ENCODE measurements at places on chromosomes 4 and X. TPM values are rescaled to one million over a fixed set of nuclear protein-coding genes. Genes with fewer than 3 reads are reported as not detected.

BRS3 gene
- not detected for polyA plus RNA-seq

DNA sequence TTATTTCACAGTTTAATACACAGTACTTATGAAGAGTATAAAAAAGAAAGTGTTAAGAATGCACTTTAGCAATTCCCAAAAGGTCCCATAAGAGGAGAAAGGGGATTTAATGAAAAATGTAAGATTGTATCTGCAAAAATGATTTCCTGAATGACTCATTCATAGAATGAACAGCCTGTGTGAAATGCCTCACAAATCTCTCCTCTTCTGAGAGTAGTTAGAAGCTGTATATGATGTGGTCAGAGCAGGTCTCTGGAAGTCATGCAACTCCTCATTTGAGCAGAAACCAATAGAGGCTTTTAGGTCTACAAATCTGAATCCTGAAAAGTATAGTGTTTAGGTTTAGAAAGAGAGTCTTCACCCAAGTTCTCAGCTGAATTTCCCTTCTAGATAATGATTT, 381.3 kb upstream of the INTU start:
- no peak overlapping the region for H3K4me3 ChIP-seq
- H3K4me1 ChIP-seq, result no peaks in the 10 kb centered on the region
- H3K27me3 ChIP-seq, result no peaks in the 10 kb centered on the region
- H3K27ac ChIP-seq, result no peak overlapping the region
- H3K36me3 ChIP-seq, result no peaks in the 10 kb centered on the region

TBC1D19 gene
- polyA plus RNA-seq, result 2.5 TPM

- no peaks in the 10 kb centered on the region for H3K4me1 ChIP-seq
- no peak for DNase-seq
- H3K4me3 ChIP-seq, result no peak overlapping the region
- H3K27ac ChIP-seq, result no peak overlapping the region
- H3K36me3 ChIP-seq, result no peaks in the 10 kb centered on the region
- no peaks in the 10 kb centered on the region for H3K27me3 ChIP-seq
These were observed 1146.0 kb downstream of the NLGN4X start for GRCh38 chrX:5082705-5083104.

DNA sequence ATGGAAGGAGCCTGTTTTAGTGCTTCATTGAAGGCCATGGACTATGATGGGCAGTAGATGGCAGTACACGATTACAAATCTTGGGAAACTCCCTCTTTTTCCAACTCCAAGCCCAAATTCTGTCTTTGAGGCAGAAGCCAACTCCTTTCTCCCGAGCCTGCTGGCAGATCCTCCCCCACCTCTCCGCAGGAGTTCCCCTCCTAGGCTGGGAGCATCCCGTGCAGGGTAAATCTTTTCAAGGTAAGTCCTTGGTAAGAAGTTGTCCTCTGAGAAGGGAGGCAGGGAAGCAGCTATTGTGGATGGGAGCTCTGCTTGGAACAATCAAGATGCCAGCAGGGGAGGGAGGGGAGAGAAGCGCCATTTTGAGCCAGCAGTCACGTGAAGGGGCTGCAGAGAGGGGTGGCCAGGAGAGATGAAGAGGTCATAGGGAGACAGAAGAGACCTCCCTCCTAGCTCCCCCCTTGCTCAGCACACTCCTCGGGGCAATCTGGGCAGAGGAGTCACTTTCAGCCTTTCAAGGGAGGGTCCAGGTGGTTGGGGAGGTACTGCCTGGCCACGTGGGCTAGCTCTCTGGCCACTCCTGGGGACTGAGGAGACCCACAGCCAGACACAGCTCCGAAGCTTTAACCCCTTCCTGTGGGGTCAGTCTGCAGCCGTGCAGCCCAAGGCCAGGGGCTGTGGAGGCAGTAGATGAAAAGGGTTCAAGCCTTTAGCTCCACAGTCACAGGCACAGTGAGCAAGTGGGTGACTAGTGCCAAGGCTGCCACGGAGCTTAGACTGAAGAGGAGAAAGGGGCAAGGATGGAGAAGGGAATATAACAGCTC, 9.6 kb downstream of the CC2D2A start:
- no peaks in the 10 kb centered on the region for H3K27me3 ChIP-seq
- H3K4me1 ChIP-seq, result no peaks in the 10 kb centered on the region
- peaks cover 7% of the 10 kb centered on the region for H3K36me3 ChIP-seq
- DNase-seq, result no peak
- H3K27ac ChIP-seq, result no peak overlapping the region

All from naive thymus-derived CD8-positive, alpha-beta T cell (primary cell).